ENCODE measurements at places on chromosomes 3 and 15.

GRCh38 chr3:36700537-36701248, 63.7 kb downstream of the DCLK3 start:
- peak; percentile 20 for DNase-seq

DNA sequence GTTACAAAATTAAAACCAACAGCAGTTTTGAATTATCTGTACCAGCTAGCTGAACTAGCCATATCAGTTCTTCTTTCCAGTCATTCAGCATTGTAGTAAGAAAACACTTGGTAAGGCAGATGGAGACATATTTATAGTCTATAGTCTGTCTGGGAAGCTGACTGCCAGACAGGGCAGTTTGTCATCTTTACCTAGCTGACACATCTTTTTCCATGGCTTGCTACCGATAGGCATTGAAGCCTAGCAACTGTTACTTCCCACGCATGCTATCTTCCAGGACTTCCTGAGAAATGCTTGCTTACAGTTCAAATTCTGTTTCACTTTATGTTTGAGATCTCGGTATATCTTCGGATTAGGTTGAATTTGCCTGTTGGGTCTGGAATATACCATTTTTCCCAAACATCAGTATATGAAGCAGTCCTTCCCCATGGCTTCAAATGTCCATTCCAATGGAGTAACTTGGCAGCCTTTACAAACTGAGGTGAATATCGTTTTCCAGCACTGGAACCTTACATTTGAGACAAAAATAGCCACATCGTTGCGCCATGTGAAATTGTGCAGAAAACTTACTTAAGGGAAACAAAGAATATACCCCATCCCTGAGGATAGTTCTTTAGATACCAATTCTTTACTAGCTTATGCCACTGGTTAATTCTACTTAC, 8.8 kb downstream of the GNL3 start:
- no peak for DNase-seq

- DNase-seq, result no peak
Measured at GRCh38 chr3:138458774-138459499, 24.5 kb downstream of the ESYT3 start.

DNA sequence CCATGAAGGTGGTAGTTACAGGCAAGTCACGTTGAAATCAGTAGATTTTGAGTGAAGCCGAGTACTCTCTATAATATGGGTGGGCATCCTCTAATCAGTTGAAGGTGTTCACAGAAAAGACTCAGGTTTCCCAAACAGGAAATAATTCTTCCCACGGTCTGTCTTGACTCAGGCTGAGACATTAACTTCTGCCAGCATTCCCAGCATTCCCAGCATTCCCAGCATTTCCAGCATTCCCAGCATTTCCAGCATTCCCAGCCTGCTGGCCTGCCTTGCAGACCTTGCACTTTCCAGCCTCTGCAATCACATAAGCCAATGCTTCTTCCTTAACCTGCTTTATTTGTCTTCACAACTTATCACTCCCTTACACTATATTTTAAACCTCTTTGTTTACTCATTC, 542.3 kb upstream of the ROBO2 start:
- no peak for DNase-seq
